Activated CD4-positive, alpha-beta T cell treated with anti-CD3 and anti-CD28 coated beads for 1 hour (primary cell): ENCODE measurements at places on chromosomes 4 and X.

- no peak for DNase-seq
Observed at GRCh38 chr4:118714682-118715081, 29.5 kb downstream of the METTL14 start.

DNA sequence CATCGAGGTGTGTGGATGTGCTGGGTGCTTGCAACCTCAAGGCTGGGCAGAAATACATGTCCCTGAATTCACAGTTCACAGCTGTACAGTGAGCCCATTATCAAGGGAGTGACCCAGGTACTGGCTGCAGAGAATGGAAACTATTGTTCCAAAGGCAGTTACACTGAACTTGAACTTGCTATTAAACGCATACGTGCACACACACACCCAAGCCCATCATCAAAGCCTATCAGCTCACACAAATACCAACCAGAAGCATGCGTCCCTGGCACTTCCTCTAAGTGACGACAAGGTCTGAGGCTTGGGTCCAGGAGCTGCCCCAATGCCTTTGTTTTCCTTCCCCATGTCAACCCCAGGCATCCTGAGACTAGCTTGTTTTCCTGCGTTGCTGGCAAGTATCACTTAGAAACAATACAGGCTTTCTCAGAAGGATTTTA, 88.6 kb downstream of the IRF2 start:
- no peak for DNase-seq

GRCh38 chrX:132612821-132613564, 124.2 kb upstream of the MBNL3 start:
- peak; percentile 10 for DNase-seq

DNA sequence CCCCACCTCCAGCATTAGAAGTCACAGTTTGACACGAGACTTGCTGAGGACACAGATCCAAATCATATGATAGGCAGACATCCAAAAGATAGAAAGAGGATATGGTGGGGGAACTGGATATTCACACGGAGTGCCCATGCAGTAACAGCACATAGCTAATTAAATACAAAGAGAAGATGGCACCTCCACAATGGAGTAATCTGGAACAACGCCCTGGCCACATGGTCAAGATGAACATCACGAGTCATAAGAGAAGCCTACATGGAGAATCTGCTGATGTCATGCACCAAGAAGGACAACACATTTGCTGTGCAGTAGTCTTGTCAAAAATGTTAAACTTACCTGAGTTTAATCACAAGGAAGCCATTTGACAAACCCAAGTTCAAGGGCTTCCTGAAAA, 10.1 kb upstream of the LOC101059915 start:
- DNase-seq, result no peak
